ENCODE measurements at places on chromosomes 4 and X. TPM values are rescaled to one million over a fixed set of nuclear protein-coding genes. Genes with fewer than 3 reads are reported as not detected.

GRCh38 chr4:13166214-13166613 lies 317.9 kb downstream of the RAB28 start:
- DNase-seq: no peak

DNA sequence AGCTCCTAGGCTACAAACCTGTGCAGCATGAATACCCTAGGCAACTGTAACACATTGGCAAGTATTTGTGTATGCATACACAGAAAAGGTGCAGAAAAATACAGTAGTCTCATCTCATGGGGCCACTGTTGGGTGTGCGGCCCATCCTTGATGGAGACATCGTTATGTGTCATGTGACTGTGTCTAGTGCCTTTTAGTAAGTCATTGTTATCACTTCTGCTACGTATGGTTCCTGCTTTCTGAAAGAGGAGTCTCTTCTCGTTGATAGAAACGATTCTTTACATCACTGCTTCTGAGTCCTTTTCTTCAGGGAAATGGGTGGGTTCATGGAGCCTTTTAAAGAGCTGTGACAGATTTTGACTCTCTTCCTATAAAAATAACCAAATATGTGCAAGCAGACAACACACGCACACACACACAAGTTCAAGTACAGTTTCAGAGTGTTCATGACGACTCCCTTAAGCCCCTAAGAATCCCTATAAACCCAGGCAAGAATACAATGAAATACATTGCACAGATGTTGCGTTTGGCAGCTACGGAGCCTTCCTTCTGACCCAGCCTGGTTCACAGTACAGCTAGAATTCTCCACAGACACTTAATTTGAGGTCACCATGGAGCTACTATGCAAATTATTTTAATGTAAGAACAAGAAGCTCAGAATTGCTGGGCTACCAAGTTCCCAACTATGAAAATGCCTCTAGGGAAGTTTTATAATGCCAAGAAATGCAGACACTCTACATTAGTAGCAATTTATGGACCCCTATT lies 10.2 kb upstream of the STK32B start:
- no peak for DNase-seq

DNA sequence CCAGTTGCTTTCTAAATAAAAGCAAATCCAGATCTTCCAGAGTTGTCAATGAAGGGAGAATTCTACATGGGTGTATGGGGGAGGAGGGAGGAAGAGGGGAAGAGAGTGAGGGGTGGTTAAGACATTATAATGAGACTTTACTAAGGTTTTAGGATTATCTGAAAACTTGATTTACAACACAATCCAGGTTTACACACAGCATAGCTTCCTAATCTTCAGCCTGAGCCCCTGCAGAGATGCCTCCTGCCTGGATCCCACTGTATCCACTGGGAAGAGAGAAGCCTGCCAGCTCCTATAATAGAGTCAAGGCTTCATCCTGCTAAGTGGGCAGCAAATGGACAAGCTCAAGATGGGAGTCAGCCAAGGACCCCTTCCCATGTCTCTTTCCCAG lies 85.6 kb upstream of the KIT start:
- DNase-seq: peak; percentile 12

- no peak for DNase-seq
These were observed 1250.6 kb downstream of the ADGRL3 start for GRCh38 chr4:62450740-62451139.

GRCh38 chr4:100742045-100742444 lies 224.2 kb upstream of the EMCN start:
- no peak for DNase-seq

- no peak for DNase-seq
These were observed 102.1 kb upstream of the MXRA5 start for GRCh38 chrX:3448563-3448962.

- DNase-seq: no peak
These were observed 1.4 kb downstream of the ELOVL6 start for GRCh38 chr4:110196871-110197528.

GRCh38 chr4:187715466-187715865 lies 280.1 kb upstream of the ZFP42 start:
- DNase-seq: no peak

- no peak for DNase-seq
These were observed 162.4 kb downstream of the UNC5C start for GRCh38 chr4:95386410-95386809.

Gene SORBS2
- total RNA-seq: 1,626 TPM

Gene FAAH2
- 0.46 TPM for total RNA-seq

Gene ATP2B3
- total RNA-seq: 0.33 TPM

Gene F9
- total RNA-seq: not detected

Data from esophagus muscularis mucosa (tissue), 4 donors.